T-helper 2 cell treated with Interferon-gamma antibody and Interleukin-4, amounts not matched to agents 100 ng/mL and 5 ng/mL, for 36 hours (primary cell): ENCODE measurements at places on chromosomes 6 and 20. TPM values are rescaled to one million over a fixed set of nuclear protein-coding genes. Genes with fewer than 3 reads are reported as not detected.

Gene SSTR4
- not detected in 2 replicates for total RNA-seq

Gene TREM1
- total RNA-seq: not detected in 2 replicates

Gene ZC2HC1B
- total RNA-seq: not detected in 2 replicates

Gene LAMP5
- not detected in 2 replicates for total RNA-seq

Gene BPIFB2
- not detected in 2 replicates for total RNA-seq

Gene SAMD3
- 72.3 and 75.7 TPM in 2 replicates for total RNA-seq

Gene IL20RA
- not detected in 2 replicates for total RNA-seq

Gene TAF11
- 28.1 and 31.0 TPM in 2 replicates for total RNA-seq

Gene CALHM4
- total RNA-seq: not detected in 2 replicates

Gene SAPCD1
- 16.6 and 20.2 TPM in 2 replicates for total RNA-seq
